Foreskin melanocyte (primary cell): ENCODE measurements at places on chromosomes 5 and 9.

DNA sequence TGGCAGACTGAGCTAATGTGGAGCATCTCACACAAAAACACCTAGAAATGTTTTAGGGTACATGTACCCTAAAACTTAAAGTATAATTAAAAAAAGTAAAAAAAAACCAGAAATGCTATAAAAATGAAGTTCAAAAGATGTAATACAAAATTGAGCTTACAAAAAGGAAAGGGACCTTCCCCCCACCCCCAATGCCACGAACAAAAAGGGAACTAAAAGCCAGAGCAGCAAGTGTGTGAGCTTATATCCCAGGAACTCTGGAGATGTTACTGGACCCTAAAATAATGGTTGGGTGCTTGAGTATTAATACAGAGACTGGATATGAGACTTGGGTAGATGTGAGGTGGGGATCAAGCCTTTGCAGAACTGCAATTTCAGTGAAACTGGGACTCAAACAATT, 11.0 kb downstream of the SPATA9 start:
- no peak for DNase-seq

DNA sequence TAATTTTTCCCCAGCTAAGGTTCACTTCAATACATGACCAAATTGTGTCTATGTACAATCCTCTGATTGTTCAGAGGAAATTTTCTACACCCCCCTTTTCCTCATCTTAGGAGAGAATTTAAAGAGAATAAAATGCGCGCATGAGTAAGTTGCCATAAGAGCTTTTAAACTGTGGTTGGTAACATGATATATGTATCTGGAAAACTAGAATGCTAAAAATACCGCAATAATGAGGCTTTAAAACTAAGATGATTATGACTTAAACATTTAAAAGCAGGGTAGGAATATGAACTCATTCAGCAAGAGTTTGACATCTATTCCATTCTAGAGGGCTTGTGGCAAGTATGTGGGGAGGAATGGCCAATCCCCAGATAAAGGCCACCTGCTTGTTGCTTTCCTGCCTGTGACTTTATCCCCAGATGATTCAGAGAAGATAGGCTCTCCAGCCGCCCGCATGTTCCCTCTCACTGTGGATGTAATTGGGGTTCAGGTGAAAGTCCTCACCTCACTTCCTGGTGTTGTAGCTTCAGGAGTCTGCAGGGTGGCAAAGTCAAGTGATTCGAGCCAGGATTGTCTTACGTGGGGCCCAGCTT, 26.5 kb upstream of the BASP1 start:
- DNase-seq, result no peak

DNA sequence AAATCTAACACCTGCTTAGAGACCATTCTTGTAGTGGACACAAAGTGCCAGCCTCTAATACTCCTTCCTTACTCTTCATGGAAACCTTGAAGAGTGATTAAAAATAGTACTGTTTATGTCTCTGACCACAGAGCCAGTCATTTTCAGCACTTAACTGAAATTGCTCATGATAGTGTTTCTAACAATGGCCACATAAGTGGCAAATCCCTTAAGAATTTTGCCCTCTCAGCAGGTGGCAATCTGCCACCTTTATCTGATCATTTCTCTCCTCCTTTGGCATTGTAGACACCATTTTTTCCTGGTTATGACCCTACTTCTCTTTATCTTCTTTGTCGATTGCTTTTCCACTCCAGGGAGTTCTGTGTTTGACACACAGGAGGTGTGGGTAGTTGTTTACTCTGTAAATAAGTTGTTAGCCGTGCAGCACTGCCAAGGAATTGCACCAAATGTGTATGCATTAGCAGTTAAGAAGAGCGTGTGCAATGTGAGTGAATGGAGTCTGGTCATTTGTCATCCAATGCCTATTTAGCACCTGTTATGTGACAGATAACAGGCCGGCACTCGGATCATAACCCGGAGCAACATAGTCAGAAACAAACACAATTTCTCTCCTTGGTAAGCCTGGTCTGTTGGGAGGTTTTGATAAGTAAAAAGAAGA, 36.8 kb upstream of the STARD4 start:
- no peak for DNase-seq

- DNase-seq, result peak; percentile 2
These were observed 79.2 kb downstream of the AGTPBP1 start for GRCh38 chr9:85662573-85662972.

DNA sequence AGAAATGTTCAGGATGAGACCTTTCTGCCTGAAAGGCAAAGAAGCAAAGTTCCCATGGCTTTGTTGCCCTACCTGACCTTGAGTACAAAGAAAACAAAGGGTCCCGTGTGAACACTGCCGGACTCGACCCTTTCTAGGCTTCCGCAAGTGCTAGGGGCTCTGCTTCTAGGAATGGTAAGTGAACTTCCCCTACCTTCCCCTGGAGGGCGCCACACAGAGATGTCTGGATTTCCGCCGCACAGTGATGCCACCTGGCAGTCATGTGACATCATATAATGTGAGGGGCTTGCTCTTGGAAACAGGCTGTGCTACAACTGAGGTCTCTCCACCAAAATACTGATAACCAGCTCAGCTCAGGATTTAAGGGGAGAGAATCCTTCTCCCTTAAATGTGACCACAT, 56.6 kb downstream of the HSD17B3 start:
- no peak for DNase-seq

GRCh38 chr5:59341155-59341554, 552.4 kb downstream of the PDE4D start:
- no peak for DNase-seq

DNA sequence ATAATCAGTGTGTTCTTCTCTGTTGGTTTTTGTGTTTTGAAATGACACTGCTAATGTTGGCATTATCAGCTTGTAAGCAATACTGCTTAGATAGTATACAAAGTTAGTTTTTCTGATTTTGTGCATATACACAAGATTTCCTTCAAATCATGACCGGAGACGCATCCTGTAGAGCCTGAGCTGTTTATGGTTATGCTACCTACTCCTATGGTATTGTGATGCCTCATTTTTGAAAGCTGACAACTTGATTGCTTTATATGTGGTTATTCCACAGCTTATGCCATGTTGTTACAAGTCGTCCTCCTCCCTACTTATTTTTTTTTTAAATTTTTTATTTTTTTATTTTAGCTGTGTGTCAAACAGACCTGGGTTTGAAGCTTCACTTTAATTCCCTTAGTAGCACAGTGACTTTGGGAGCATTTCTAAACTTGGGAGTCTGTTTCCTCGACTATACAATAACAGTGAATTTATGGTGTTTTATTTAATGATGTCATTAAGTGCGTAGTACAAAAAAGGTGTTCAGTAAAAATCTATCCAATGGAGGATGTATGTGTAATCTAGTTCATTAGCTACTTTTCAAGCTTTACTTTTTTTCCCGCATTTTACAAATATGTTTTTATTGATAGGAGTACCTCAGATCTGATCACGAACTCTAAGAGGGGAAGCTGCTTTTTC, 59.5 kb downstream of the PARP8 start:
- no peak for DNase-seq

DNA sequence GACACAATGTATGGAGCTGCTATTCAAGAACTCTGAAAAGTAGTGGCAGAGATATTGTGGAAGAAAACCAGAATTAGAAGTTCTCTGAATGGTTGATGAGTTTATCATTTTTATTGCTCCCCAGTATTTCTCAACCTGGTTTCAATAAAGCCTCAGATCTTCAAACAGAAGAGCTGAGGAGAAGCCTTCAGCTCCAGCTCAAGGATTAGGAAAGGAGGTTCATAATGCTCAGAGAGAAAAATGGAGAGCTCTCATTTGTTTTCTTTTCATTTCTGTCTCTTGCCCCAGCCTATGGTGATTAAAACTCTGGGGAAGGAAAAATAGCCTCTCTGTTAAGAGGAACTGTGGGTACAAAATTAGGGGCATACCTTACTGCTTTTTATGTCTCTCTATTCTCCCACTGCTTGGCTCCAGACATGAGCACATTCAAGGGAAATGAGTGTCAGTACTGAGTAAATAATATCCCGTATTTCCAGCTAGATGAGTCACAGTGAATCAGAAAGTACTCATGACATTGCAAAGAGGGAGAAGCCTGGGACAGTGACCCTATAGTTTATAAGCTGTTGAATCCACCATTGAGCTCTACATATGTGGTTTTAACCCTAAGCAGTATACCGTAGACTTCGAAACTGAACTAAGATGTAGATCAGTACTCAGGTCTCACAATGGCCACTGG, 138.1 kb downstream of the EMB start:
- no peak for DNase-seq

DNA sequence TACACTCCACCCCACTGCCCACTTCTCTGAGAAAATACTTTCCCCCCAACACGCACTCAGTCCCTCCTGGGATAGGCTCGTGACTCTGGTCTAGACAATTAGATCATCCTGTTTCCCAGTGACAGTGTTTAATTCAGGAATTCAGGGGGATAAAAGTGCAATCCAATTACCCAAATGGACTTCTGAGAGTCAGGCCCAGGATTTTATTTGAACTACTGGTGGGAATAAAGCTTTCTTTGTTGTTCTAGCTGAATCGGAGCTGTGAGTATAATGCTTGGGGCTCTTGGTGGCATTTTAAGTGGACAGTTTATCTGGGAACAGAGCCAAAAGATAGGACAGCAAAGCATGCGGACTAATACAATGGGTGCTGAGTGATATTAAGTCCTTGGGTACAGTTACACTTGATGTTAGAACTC, 683.3 kb downstream of the MAT2B start:
- peak; percentile 84 for DNase-seq

DNA sequence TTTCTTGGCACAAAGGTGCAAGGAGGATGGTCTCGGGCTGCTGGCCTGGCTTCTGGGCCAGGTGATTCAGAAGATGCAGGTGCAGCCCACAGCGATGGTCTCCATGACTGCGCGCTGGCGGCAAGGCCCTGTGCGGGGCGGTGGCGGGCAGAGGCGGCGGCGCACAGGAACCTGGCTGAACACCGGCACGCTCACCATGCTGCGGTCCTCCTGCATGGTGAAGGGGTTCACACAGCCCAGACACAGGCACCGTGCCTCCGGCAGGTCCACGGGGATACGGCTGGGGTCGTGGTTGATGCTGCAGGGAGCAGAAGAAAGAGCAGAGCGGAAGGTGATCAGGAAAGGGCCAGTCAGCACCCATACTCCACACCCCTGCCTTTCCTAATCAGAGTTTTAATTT, 4.8 kb downstream of the IL17B start:
- DNase-seq, result no peak

DNA sequence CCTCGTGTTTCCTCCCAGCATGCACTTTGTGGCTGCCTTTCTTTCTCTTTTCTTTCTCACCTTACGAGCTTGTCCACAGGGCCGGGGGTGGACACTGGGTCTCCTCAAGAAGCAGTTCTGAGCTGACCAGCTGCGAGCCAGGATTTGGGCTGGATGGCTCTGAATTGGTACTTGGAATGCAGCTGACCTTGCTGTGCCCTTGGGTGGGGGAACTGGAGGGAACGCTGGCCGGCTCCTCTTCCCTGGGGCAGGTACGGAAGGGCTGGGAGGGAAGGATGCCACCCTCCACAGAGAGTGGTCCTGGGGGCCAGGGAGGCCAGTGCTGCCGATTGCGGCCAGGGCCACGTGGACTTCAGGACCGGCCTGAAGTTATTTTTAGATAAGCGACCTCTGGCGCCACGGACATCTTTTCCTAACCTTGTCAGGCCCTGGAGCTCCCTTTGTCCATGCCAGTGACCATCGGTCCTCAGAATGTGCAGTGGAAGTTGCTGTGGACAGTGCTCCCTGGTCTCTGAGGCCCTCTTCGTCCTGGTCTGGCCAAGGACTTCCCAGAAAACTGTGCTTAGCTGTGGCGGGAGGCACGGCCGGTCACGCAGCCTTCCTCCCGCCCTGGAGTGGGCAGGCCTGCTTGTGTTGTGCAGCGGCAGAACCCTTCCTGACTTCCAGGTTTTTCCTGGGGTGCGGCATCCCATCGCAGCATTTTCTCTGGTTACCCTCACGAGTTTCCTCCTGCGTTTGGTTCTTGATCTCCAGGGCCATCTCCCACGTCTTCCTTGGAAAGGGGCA, 13.5 kb upstream of the AHRR start:
- DNase-seq, result no peak

DNA sequence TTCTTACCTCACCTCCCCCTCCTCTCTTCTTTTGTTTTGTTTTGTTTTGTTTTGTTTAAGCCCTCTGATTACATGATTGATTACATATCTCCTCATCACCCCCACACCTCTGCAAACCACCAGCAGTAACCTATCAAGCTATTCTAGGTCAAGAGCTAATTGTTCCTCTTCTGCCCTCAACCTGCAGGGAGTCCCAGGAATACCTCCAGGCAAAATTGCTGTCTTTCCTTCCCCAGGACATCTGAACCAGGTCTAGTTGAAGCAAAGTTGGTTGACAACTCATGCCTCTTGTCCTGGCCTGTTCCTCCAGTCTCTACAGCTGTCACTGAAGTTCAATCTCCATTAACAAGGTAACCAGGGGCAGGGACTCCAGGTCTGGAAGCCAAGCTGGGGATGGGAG, 80.0 kb upstream of the PTGER4 start:
- DNase-seq, result no peak

- DNase-seq, result no peak
These were observed 141.8 kb downstream of the ZNF354C start for GRCh38 chr5:179201986-179202385.

GRCh38 chr9:8115570-8115969, 316.0 kb upstream of the DMAC1 start:
- no peak for DNase-seq

GRCh38 chr5:56569076-56569475, 246.3 kb upstream of the MAP3K1 start:
- no peak for DNase-seq

DNA sequence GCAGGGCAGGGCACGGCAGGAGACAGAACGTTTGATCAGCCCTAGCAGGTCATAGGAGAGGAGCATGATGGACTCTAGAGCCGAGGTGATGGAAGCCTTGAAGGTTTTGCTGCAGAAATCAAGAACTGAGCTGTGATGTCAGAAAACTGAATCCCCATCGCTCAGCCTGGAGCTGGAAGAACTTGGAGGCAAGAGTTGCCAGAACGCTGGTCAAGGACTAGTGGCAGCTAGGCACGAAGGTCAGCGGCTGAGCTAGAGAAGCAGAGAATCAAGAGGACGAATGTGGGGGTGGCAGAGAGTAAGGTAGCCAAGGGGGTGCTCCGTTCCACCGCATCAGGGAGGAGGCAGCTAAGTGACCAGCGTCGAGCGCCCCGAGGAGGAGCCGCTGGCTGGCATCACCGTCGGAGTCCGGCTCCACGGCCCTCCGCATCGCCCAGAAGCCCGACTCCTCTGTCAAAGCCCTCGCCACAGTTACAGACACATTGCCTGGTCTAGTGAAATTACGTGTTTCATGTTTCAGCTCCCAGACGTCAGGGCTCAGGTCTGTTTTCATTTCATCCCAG, 1.2 kb upstream of the GALNT10 start:
- DNase-seq, result no peak

GRCh38 chr5:105952875-105953274, 1717.9 kb downstream of the EFNA5 start:
- DNase-seq, result no peak

DNA sequence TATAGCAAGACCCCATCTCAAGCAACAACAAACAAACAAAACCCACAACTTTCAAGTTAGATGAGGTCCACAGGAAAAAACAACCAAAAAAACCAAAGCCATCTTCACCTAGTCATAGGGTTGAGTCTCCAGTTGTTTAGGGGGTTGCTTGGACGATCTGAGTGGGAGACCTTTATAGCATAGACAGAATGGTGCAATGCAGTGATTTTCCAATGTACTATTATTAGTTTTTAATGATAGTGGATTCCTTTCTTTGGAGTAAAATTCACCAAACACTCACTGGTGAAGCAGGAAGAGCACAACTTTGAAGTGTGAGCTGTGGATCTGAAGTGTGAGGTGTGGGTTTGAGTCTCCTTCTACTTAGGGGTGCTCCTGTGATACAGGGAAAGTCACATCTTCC, 67.0 kb upstream of the KLF9 start:
- no peak for DNase-seq
